Endothelial cell (in vitro differentiated cells): ENCODE measurements at places on chromosomes 6 and 20.

GRCh38 chr6:131003488-131004386, 59.3 kb downstream of the EPB41L2 start:
- DNase-seq: no peak

DNA sequence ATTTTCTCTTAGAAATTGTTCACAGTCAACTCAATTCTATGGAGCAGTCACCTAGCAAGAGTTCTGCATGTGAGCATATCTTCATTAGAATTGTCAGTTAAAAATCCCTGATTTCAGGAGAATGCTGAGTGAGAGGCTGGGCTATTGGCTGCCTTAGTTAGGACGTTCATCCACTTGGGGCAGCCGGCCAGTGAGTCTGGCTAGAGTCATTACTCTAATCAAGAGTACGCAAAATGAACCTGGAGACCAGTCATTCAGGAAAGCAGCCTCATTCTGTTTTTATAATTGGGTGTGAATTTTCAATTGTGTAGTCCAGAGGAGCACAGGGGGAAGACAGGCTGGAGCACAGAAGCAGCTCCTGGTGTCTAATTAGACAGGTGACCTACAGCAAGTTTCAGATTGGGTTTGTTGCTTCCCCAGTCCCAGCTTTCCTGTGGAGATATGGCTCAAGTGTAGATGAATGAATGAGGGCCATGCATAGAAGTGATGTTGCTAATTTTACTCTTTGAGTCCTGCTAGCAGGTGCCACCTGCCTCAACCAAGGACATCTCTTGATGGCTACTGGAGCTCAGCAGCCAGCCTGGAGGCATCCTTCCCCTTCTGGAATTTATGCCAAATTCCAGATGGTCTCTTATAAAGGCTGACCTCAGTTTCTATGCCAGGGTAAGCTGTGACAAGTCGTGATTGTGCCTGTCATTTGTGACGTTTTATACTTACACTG, 265.7 kb downstream of the NKAIN2 start:
- no peak for DNase-seq

- peak; percentile 22 for DNase-seq
These were observed at the start of gene GDAP1L1 for GRCh38 chr20:44247131-44247571. TSS of gene GDAP1L1 (plus strand) at chr20:44247308. CDS start at chr20:44247335, 27 bp downstream.

DNA sequence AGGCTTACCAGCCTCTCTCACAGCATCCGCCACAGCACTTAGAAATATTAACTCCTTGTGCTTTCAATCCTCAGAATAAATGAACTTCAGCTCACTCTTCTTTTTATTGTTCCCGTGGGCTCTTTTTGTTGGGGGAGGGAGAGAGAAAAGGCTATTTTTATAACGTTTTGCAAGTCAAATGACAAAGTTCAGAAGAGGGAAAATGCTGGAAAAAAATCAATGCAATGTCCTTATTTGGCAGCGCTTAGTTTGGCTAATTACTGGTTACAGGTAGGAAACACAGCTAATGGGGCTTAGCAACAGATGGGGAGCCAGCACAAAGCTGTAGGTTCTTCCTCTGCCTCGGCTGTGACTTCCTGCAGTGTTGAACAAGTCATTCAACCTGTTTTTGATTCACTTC, 1067.0 kb upstream of the MAP3K7 start:
- DNase-seq: no peak

- no peak for DNase-seq
These were observed 381.5 kb downstream of the TAF4 start for GRCh38 chr20:61684136-61684535.

DNA sequence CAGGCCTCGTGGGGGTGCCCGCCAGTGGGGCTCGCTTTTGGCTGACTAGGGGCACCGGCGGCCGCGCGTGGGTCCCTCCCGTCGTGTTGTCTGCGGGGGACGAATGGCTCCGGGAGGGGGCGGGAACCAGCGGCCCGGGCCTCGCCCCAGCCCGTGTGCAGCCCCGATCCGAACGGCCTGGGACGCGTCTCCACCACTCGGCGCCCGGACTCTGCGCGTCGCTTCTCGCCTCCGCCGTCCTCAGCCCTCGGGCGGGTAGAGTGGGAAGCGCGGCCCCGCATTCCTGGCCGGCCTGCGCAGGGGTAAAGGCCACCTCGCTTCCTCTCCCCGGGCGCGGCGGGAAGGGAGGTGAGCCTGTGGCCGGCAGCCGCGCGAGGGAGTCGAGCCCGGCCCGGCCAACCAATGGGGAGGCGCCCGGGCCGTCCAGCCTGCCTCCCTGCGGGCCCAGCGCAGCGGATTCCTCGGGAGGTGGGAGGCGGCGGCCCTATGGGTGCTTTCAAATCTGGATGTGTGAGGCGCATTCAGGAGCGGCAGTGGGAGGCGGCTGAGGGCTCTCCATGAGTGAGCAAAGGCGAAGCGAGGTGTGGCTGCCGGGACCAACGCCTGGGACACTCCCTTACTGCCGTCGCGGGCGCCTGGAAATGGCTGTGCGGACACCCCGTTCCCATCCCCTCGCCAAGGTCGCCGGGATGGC, 1.1 kb upstream of the ZBTB46 start:
- DNase-seq: peak; percentile 65

DNA sequence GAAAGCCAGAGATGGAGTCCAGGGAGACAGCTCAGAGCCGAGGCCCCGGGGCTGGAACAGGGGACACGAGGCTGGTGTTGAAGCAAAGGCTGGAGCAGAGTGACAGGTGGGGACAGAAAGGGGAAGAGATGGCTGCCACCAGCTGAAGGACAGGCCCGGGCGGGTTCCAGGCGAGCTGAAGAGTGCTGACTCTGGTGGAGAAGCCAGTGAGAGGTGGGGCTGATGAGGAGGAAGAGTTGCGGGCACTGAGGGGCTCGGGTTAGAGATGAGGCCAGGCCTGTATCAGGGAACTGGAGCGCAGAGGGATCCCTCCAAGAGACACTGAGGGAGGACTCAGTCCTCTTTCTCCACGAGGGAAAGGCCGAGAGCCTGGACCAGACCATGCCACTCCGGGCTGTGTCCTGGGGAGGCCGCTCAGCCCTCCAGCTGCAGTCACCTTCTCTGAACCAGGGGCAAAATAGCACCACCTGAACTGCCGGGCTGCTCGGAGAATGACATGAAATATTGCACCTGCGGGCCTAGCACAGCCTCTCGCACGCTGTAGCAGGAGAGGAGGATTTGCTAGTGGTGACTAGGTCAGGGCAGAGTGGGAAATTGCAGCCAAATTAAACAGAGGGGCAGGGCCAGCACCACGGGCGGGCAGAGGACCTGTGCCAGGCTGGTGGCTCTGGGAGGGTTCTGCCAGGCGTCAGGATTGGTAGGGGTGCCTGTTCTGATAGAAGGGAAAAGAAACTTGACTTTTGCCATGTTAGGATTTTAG, 175.9 kb downstream of the ZDHHC14 start:
- DNase-seq: no peak

DNA sequence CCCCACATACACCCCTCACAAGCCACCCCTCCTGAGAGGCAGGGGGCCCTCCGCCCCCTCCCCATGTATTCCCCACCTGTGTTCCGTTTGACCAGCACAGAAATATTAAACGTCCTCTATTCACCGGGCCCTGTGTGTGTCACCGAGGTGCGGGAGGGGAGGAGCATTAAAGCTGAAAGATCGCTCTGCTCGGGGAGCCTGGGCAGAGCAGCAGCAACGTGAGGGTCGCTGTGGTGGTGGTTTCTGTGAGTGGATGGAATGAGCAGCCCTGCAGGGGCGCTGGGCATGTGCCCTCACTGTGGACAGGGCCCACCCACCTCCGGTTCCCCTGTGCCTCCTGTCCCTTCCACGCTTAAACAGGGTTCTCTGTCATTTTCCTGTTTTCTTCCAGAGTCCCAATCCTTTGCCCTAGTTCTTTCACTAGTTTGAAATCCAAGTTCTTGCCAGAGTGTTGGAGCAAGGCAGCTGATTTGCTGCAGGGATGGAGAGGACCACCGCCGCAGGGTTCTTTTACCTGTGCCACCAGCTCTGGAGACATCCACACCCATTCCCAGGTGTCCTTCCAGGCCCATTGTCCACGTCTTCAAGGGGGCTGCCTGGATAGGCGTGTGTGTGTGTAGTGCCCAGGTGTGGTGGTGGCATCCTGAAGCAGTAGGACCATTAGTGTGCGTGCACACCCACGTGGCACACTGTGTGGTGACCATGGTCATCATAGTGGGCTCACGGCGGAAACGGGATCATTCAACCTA, 37.6 kb upstream of the MDFI start:
- no peak for DNase-seq

DNA sequence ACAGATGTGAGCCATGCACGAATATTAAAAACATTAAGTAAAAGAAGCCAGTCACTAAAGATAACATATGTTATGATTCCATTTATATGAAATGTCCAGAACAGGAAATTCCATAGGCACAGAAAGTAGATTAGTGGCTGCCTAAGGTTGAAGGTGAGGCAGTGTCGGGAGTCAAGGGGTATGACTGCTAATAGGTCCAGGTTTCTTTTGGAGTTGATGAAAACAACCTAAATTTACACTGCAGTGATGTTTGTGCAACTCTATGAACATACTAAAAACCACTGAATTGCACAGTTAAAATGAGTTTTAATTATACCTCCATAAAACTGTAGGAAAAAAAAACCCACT, 14.4 kb downstream of the SRPK1 start:
- DNase-seq: no peak

DNA sequence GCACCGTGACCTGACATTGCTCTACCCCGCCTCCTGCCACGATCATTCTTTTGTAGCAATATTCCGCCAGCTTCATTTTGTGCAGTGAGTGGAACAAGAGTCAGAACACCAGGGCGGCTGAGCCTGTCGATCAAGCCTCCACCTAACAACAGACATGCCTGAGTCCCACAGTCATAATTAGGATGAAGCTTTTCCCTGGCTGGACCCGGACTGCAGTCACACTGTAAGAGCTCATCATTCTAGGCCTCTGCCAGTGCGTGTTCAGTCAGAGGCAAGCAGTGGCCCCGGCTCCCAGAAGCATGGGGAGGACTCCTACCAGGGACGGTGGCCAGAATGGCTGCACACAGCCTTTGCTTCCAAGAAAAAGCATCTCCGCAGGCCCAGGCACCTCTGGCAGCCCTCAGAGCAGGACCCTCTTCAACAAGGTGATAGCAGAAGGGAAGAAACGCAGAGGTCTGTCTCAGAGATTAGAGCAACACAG, 23.2 kb upstream of the UNC93A start:
- DNase-seq: no peak

GRCh38 chr6:72968704-72969103, 256.6 kb downstream of the KHDC1L start:
- DNase-seq: no peak

- DNase-seq: no peak
These were observed 419.7 kb downstream of the CD109 start for GRCh38 chr6:74115674-74116073.

DNA sequence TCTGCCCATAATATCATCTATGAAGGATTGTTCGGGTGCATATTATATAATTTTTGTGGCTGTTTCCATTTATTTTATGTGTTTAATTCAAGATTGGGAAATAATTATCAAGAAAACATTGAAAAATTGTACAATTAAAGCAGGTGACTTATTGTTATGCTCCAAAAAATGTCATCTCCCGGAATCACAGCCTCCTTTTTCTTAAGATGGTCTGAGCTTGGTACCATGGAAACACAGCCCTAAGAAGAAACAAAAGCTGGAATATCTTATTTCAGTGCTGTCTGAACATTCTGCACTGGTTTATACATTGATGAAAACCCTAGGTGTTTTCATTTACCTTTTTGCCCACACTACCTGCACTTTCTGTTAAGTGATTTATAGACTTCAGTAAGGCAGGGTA, 367.2 kb downstream of the ARHGAP18 start:
- no peak for DNase-seq

DNA sequence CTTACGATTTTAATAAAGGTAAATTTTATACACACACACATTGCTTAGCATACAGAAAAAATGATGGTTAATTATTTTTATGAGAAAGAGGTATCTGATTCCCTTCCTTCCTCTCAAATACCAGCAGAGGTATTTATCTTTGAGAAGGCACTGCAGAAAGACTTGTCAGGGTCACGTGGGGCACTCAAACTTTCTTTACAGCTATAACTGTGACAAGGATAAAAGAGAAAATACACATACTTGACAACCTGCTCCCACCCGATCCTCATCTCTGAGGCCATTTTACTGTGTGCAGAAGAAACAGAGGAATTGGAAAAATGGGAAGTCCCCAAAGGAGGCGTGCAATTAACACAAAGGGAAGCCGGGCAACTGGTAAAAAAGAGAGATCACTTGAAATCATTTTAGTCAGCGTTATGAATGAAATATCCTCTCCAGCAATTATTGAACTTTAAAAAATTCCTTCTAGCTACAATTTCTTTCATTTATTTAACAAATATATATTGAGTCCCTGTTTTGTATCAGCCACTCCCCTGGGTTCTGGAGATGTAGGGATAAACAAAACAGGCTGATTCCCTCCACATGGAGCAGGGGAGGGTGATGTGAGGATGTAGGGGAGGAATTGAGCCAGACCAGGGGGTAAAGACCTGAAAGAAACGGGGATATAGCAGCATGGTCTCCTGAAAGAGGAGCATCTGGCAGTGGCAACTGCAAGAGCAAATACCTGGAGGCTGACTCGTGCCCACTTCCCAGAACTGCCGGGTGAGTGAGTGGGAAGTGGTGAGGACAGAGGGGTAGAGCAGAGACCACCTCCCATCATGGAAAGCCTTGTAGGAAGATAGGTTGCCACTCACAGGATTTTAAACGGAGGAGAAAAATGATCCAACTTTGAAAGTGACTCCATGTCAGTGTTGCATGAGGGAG, 510.3 kb downstream of the KIF16B start:
- DNase-seq: no peak

DNA sequence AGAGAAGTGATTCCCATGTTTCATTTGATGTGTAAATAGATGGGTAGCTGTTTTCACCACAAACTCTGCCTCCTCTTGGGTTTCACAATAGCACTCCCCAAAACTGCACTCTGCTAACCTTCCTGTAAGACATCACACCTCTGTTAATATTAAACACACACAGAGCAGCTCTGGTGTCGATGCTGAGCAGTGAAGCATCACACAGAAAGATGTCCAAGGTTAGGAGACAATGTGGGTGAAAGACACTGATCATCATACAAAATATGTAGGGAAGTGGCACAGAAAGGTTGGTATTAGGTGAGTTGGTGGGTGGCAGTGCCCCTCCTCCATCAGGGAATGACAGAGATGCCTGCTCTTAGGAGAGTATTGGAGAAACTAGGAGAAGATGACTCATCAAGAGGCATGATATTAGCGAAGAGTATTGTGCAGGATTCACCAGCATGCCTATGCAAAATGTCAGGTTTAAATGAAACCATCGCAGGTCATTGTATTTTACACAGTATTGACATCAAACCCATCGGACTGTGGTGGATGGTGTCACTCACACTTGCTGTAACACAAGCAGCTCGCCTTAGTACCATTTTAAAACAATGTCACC, 199.7 kb downstream of the TBXT start:
- DNase-seq: no peak

DNA sequence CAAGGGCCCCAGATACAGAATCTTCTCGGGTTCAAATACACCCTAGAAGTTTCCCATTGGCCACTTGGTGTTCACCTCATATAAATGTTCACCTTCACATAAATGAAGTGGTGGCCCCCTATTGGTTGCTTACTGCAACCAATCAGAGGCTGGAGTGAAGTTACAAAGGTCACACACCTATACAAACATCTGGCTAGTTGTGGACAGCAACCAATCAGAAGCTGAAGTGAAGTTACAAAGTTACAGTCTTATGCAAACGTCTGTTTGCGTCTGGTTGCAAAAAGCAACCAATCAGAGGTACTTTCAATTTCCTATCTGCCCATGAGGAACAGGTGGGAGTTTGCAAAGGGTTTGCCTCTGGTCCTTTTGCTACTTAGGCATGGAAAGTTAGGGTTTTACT, 206.5 kb upstream of the BMP2 start:
- DNase-seq: no peak

GRCh38 chr6:42821846-42822245, 40.0 kb downstream of the BICRAL start:
- no peak for DNase-seq
